ENCODE measurements at places on chromosomes 3 and 15.

GRCh38 chr3:23217872-23218554, 14.9 kb downstream of the UBE2E2 start:
- no peak for DNase-seq

GRCh38 chr3:113541519-113541918, 9.2 kb downstream of the SIDT1 start:
- no peak for DNase-seq

- DNase-seq, result no peak
Measured at GRCh38 chr3:99918715-99919114, 101.1 kb downstream of the CMSS1 start.

GRCh38 chr3:18201315-18201714, 223.8 kb downstream of the SATB1 start:
- no peak for DNase-seq

DNA sequence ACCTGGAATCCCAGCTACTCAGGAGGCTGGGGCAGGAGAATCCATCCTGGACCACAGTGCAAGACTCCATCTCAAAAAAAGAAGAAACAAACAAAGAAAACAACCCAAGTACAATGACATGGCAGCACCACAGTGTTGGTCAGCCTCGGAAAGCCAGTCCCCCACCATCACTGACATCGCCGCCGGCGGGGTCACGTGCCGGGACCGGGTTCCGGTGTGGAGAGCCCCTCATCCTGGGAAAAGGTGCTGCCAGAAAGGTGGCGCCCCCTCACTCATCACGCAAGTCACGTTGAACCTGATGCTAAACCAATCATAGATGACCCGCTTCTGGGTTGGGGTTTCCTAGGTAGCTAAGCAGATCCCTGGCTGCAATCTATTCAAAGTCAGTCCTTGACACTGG, 17.8 kb downstream of the QRICH1 start:
- DNase-seq, result no peak

GRCh38 chr3:51682526-51682925, 11.5 kb downstream of the TEX264 start:
- DNase-seq, result no peak

DNA sequence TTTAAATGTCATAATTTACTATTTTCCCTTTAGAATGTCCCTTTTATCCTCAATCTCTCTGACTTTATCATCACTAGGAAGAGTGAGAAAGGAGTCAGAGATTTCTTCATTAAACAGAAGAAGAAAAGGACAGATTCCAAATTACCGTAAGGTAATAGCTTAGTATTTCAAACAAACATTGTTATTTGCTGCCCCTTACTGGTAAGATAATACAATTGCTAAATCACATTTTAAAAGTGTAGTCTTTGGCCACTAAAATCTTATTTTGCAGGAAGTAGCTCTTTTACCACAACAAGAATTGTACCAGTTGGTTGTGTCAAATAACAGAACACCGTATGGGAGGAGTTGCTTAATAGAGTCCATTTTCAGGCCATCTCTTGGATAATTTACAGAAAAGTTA, 53.7 kb downstream of the CGGBP1 start:
- DNase-seq, result no peak

DNA sequence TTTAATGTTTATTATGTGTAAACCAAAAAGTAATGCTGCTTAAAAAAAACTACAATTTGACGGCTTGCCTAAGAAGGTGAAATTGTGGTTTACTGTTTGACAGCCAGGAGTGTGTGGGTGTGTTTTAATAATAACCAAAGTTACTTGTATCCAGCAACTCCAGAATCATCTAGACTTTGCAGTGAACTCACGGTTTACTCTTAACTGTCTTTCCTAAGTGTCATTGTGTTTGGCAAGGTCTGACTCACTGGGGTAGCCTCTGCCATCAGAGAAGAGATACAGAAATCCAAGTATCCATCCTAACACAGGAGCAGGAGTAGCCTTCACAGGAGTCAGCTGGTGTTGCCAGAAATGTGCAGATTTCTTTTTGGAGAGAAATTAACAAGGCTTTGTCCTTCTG, 151.1 kb downstream of the CTNNB1 start:
- DNase-seq, result no peak

DNA sequence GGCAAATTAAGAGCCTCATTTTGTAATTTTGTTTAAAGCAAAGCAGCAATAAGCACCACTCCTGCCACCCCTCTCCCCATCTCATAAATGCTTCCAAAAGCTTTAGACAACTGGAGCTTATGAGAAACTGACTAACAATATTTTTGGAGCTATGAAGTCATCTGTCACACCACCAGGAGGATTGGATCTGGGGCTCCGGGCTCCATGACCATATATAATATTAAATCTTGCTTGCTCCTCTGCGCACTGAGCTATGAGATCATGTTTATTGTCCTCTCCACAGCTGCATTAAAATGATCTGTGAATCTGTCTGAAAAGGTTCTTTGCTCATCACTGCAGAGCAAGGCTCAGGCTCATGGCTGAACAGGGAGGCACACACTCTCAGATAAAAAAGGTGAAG, 323.7 kb downstream of the ZNF621 start:
- no peak for DNase-seq

DNA sequence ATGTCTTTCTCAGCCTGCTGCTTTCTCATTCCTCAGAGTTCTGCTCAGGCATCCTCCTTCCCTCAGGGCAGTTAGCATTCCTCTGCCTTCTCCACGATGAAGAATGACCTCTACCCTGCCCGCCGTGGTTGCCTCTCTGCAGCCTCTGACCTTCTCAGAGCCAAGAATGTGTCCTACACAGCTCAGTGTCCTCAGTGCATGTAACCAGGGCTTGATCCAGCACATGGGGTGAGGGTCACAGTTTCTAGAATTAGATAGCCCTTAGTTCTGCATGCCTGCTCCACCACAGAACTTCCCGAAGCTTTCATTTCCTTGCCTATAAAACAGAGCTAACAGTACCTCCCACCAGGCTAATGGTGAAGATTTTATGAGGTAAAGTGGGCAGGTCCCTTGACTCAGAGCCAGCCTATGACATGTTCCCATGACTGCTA, 182.1 kb downstream of the CLSTN2 start:
- DNase-seq, result no peak

GRCh38 chr3:149792452-149793270, at the start of gene ANKUB1:
Gene ANKUB1 (minus strand): TSS chr3:149792554. CDS start chr3:149792366, 188 bp downstream.
- no peak for DNase-seq

DNA sequence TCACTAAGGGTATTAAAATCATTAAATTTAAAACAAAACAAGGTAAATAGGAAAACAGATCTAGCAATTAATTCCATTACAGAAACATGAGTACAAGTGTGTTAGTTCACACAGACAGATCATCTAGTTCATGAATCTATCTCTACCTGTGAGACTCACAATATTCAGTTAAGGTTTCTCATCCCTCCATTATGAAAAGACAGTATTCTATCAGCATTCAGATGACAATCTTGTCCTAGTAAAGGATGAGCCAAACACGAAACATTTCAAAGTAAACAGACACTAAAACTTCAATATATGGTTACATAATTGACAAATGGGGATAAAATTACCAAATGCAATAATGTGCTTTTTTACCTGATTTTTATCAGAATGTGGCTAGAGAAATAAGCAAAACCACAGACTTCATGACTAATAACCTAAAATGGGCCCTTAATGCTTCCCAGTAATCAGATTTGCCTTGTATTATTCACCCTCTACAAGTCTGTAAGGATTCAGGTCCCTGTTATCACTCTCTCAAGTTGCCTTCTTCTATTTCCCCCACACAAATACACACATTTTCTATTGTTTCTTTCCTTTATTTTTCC, 126.8 kb downstream of the DLG1 start:
- no peak for DNase-seq

- no peak for DNase-seq
Measured at GRCh38 chr3:184604615-184605290, 43.2 kb downstream of the EPHB3 start.
